NCI-H1048 (cell line): ENCODE measurements at places on chromosomes 2 and 18.

DNA sequence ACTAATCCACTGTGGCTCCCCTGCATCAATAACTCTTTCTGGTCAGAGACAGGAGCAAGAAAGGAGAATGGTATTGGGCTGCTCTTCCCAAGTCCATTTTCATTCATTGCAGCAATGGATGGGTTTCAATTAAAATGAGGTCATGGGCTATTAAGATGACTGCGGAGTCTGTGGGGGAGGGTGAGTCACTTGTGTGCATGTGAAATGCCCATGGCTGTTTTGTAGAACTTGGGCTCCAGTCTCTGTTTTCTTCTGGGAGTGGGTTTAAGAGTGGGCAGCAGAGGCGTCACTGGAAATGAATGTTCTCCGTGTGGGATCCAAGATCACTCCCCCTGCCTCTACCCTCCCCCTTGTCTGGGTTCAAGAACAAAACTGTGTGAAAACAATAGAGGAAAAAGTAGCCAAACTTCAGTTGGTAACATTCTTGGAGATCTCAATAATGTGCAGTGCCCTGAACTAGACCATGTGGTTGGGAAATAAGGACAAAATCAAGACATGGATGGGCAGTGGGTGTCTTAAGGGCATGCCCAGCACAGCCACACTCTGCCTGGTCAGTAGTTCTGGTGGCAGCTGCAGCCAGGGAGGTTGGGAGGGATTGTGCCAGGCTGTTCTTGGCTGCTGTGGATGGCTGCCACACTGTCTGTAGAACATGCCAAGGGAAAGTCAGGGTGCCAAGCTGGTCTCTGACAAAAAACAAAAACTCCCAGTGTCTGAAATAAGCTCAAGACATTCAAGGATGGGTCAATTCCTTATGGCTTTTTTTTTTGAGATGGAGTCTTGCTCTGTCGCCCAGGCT lies 68.2 kb upstream of the CXCR4 start:
- DNase-seq: no peak

GRCh38 chr2:227117027-227117426 lies 47.0 kb downstream of the COL4A4 start:
- DNase-seq: no peak

DNA sequence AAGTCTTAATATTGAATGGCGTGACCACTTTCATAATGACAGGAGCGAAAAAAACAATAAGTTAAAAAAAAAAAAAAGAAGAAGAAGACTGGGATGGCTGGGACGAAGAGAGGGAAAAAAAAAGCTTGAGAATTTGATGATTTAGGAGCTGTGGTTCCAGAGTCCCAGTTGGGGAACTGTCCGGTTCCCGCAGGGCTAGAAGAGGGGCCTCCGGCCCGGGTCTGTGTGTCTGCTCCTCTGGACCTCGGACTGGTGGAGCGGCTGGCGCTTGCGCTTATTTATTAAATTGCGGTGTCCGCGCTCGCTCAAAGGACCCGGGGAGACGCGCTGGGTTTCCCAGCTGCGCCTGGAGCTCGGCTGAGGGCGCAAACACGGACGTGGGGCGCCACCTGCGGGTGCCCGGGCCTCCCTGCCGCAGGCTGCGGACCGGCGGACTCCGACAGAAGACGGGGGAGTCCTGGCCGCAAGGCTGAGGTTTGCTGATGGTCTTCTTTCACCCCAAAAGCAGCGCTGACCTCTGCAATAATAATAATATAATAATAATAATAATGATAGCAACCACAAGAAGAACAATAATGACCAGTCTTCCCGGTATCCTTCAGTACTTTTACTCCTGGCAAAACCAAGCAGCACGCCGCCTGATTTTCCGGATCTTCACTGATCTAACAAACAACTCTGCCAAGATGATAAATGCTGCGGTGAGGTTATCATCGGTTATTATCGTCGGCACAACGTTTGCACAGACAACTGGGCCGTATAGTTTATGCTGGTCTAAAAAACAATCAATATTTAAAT lies at the start of gene CBLN2:
Gene CBLN2 (minus strand): TSS at position 251 of the 795 bp plus-strand sequence. CDS start 2,182 bp downstream, outside the sequence.
- DNase-seq: peak; percentile 15

DNA sequence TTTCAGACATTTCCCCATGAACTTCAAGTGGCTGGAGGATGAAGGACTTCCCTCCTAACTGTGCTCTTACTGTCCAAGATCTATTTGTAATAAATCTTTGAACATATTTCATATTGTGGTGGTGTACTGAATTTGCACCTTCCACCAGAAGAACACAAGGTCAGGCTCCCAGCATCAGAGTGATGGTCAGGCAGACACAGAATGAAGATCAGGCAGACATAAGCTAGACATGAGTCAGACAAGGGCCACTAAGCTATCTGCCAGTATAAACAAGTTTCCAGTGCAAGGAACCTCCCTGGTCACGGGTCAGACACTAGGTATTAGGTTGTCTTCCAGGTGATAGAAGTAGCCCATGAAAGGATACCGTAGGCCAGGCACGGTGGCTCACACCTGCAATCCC lies 20.0 kb downstream of the AQP12B start:
- DNase-seq: no peak

- no peak for DNase-seq
Observed at GRCh38 chr2:30503695-30504052, 56.6 kb downstream of the LCLAT1 start.

- DNase-seq: no peak
Observed at GRCh38 chr2:7788736-7789135, 871.5 kb downstream of the RNF144A start.
